ENCODE measurements at places on chromosomes 16 and 17. TPM values are rescaled to one million over a fixed set of nuclear protein-coding genes. Genes with fewer than 3 reads are reported as not detected.

Gene FGF11
- 10.8 TPM for total RNA-seq

GRCh38 chr17:77566151-77566550, 392.4 kb upstream of the TNRC6C start:
- no peak for DNase-seq

DNA sequence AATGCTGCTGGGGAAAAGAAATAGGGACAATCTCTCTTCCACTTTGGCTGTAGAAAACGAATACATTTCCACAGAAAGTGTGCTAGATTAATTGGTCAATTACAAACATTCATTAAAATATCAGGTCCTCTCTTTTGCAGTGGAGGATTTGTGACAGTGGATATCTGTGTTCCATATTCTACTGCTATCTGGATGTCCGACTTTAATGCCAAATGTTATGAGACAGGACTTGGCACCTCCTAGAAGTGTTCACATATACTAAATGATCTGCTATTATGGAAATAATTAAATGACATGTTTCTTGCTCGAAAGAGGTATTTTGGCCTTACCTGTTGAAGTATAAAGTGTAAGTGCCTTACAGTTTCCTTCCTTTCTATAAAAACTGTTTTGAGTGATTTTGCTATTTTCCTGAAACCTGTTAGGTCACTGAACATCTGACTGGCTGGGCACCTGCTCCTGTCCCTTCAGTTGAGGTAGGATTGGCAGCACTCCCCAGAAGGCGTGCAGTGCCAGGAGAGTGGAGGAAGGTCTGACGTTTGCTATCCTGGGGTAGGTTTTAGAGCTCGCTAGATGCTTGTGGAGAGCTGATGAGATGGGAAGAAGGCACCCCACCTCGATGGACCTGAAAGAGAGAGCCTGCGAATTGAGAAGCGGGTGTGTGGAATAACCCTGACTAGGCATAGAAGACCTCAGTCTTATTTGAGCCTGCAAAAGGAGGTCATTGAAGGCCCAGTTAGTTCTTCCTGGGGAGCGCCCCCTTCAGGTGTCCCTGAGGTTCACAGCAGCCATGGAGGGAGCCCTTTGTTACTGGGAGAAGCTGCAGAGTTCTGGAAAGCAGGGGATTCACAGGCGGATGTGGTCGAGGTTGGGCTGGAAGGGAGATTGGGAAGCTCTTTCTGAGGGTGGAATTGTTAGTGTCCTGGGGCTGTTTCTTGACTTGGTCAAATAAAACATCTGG, 159.4 kb upstream of the ZNF267 start:
- no peak for DNase-seq

Gene CTF1
- 3.2 TPM for total RNA-seq

GRCh38 chr16:17302620-17303019, 168.1 kb downstream of the XYLT1 start:
- no peak for DNase-seq

DNA sequence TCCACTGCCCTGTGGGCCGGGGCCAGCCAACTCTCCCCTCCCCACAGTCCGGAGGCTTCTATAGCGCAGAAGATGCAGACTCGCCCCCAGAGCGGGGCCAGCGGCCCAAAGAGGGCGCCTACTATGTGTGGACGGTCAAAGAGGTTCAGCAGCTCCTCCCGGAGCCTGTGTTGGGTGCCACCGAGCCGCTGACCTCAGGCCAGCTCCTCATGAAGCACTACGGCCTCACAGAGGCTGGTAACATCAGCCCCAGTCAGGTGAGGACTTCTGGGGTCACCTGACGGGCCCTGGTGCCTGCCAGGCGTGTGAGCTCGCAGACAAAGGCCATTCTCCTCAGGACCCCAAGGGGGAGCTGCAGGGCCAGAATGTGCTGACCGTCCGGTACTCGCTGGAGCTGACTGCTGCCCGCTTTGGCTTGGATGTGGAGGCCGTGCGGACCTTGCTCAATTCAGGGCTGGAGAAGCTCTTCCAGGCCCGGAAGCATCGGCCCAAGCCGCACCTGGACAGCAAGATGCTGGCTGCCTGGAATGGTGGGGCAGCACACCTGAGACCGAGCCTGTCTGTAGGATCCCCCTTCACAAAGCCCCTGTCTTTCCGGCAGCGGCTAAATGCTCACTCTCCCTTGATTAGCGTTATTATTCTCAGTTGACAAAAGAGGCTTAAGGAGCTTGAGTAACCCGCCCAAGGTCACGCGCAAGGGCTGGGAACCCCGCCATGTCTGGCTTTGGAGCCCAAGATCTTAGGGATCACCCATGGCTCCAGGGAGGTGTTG, 3.9 kb downstream of the SPATA20 start:
- no peak for DNase-seq

Gene C16orf46
- total RNA-seq, result 1.2 TPM

DNA sequence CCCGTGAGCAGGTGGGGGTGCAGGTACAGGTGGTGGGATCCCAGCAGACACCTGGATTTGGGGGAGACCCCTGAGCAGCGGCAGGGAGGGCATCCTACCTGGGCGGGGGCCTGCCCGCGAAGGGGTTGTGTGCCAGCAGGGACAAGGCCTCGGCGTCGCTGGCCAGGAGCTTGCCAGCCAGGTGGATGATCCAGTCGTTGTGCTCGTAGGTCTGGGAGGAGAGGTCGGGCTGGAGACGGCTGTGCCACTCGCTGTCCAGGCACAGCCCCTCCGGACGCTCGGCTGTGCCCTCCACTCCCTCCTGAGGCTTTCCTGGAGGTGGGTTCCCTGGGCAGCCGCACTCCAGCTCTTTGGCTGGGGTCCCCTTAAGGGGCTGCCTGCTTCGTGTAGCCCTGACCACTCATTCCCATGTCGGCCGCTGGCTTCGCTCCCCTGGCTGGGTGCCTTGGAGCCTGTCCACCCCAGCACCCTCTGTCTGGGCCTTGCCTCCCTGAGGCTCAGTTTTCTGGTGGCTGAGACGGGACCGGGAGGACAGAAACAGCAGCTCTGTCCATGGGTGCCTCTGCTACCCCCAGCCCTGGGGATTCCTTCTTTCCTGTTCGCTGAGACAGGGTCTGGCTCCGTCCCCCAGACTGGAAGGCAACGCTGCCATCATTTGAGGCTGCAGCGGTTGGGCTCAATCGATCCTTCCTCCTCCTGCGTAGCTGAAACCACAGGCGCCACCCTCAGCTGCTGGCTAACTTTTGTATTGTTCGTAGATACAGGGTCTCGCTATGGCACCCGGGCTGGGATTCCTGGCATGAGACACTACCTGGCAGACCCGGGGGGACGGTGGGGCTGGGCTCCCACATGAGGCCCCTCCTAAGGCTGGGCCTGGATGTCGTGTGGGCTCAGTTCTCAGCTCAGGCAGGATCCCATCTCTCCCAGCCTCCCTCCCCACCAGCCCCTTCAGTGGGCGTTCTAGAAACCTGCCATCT, 68.6 kb upstream of the GNG13 start:
- DNase-seq, result no peak

- DNase-seq, result no peak
Measured at GRCh38 chr16:19831678-19832077, 53.0 kb downstream of the GPRC5B start.

GRCh38 chr17:55433029-55433628, 11.5 kb upstream of the MMD start:
- no peak for DNase-seq

Gene CDH11
- total RNA-seq, result 45.2 TPM

Gene RAB37
- 7.1 TPM for total RNA-seq

- no peak for DNase-seq
Measured at GRCh38 chr17:62164747-62165722, 100.0 kb upstream of the MED13 start.

DNA sequence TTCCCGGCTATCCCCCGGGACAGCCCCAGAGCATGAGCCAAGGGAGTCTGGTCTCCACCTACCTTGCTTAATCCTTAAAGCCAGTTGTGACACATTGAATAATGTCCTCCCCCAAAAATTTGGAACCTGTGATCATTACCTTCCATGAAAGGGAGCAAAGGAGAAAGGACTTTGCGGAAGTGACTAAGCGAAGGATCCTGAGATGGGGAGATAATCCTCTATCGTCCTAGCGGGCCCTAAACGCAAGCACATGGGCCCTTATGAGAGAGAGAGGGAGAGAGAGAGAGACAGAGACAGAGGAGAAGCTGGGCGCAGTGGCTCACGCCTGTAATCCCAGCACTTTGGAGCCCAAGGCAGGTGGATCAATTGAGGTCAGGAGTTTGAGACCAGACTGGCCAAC, 9.5 kb downstream of the SPPL2C start:
- DNase-seq, result no peak

DNA sequence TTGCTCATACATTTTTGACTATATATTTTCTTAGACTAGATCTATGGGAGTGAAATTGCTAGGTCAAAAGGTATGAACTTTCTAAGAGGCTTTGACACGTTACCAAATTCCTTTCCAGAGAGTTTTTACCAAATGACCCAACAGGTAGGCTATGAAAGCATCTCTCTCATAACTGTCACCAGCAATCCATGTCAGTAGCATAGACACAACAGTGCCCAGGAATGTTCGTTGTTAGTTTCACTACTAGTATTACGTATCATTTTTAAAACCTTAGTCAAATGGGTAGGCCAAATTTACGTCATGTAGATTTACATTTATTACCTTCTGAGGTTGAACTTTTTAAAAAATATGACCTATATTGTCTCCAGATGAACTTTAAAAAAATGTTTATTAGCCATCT, 66.8 kb downstream of the MARCHF10 start:
- DNase-seq, result no peak

DNA sequence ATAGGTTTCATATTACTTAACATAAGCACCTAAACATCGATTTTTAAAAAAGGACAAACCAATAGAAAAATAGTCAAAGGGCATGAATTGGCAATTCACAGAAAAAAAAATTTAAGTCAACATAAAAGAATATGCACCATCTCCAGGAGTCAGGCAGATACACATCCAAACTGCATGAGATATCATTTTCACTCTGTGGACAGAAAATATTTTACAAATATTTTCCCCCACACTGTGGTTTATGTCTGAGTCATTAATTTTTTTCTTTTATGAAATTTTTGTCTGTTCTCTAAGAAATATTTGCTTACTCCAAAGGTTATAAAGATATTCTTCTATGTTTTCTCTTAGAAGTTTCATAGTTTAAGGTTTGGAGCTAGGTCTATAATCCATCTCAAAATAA, 74.4 kb upstream of the DNAH17 start:
- DNase-seq, result no peak

Gene KRTAP4-5
- not detected for total RNA-seq

DNA sequence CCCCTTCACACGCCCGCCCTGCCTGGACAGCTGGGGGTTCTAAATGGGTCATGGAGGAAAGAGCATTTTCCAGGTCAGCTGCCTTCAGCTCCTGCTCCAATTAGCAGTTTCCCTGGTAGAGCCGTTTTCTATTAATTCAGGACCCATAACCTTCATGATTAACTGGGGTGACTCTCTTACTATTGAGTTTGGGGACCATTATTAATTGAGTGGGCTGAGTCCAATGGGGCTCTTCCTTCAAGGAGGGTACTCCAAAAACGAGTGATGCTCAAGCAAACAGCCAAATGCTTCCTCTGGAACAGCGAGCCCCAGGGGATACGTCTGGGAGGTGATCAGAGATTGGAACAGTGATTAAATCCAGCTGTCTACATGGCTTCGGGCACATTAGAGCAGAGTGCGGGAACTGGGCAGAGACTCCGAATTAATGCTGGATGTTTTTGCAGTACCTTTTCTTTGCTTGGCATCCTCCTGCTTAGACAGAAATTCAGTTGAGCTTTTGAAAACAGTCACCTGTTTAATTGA, 68.1 kb upstream of the CACNG3 start:
- DNase-seq, result no peak

- no peak for DNase-seq
Measured at GRCh38 chr16:67157892-67158635, 1.6 kb downstream of the TRADD start.

Gene SLC46A1
- 13.8 TPM for total RNA-seq

DNA sequence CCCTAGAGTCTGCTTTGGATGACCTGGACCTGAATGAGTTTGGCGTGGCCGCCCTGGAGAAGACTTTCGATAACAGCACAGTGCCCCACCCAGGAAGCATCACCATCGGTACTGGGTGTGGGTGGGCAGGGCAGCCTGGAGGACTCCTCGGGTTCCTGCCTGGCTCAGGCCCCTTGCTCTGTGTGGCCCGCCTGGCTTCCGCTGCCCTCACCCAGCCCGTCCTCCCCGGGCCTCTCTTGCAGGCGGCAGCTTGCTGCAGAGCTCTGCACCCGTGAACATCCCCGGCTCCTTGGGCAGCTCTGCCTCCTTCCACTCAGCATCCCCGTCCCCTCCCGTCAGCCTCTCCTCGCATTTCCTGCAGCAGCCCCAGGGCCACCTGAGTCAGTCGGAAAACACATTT, 24.5 kb downstream of the UNC13D start:
- DNase-seq, result no peak

Gene GPR179
- total RNA-seq, result not detected

DNA sequence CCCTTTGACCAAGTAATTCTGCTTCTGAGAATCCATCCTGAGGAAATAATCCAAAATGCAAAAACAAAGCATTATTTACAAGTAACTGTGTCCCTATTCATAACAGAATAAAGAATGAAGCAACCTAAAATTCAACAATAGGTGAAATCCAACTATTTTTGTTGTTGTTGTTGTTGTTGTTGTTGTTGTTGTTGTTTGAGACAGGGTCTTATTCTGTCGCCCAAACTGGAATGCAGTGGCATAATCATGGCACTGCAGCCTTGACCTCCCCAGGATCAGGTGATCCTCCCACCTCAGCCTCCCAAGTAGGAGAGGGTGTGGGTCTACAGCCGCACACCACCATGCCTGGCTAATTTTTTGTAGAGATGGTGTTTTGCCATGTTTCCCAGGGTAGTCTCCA, 75.9 kb upstream of the MTMR4 start:
- no peak for DNase-seq

Gene CALB2
- total RNA-seq, result 3.9 TPM

GRCh38 chr16:27465483-27465879, 63.5 kb downstream of the IL21R start:
- DNase-seq, result no peak

- DNase-seq, result no peak
Measured at GRCh38 chr17:78694805-78695531, 87.1 kb downstream of the CYTH1 start.
